ENCODE measurements at places on chromosomes 12 and 14.

DNA sequence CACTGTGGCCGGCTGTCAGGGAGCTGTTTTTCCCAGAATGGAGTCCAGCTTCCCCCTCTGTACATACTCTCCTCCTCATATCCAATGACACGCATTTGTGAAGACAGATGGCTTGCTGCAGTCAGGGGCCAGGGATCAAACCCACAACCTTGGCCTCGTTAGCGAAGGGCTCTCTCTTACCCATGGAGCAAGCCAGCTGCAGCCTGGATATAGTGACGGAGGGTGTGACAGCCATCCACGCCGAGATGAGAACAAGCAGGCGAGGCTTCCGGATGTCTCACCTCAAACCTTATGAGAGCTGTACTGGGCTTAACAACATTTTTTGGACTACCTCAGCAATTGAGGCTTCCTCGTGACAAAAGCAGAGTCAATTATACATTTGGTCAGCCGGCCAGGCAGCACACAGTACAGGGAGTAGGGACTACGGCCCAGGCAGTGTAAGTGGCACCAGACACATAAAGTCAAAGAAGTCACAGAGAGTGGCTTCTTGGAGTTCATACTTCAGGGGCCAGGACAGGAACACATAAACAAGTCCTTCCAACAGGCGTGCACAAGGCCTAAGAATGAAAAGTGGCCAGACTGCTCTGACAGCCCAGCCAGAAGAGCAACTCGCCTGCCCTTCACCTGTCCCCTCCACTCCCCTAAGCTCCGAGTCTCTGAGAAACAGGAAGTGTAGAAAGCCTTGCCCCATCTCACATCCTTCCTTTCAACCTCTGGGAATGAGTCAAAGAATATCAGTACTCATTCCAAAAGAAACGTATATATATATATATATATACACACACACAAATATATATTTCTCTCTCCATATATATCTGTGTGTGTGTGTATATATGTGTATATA lies 115.1 kb downstream of the TTC7B start:
- no peak for DNase-seq

DNA sequence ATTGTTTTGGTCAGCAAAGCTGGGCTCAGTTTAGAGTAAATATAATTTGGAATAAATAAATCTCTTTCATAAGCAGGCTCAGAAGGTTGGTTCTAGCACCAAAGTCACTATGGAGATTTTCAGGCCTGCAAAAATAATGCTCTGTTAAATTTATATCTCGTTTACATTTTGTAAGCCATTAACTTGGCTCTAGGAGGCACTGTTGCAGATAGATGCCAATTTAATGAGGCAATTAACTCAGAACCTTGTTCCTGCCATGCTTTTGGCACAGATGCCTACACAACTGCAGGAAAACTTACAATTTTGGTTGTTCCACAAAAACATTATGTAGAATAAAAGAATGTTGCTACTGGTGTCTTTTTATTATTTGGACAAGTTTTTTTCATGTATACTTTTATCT lies 428.1 kb downstream of the FLRT2 start:
- DNase-seq: no peak

- no peak for DNase-seq
Observed at GRCh38 chr14:101815994-101816393, 54.5 kb downstream of the PPP2R5C start.

DNA sequence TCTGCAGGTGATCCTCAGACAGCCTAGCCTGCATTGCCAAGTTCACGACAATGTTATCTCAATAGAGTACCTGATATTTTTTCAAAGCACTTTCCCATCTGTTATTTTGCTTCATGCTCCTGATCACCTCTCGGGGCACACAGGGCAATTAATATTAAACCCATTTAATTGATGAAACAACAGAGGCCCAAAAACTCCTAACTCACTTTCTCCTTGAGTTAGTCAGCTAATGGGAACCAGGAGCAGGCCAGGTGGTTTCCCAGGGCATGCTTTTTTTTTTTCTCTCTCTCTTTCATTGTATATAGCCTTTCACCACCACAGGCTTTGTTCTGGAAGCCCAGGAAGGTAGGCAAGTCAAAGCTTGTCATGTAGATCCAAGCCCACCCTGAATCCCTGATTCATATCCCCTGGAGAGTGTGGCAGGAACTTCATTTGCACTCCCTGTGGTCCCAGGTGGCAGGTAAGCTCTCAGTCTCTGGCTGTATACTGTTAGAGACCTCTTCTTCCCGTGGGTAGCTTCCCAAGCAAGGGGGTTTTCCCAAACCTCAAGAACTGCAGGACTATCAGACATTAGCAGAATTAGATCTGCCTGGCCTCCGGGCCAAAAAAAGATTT lies 41.6 kb upstream of the MAP1LC3B2 start:
- DNase-seq: no peak

All from astrocyte of the spinal cord (primary cell).